ENCODE measurements at places on chromosomes 16 and 17.

- DNase-seq: no peak
These were observed 8.2 kb downstream of the MMP2 start for GRCh38 chr16:55487048-55487803.

DNA sequence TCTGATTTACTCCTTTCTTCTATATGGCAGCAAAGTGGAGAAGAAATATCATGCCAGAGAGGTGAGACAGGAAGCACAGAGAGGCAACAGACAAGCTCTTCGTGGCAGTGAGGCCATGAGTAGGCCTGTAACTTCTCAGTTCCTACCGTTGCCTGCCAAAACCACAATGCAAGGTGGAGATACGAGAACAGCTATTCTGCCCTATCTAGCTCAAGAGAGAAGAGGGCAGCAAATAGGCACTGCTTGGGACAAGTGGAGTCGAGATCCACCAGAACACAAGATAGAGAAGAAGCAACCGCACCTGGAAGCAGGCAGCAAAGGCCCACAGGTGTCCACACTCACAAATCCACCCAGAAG is 24.8 kb downstream of the RANBP10 start:
- DNase-seq: no peak

DNA sequence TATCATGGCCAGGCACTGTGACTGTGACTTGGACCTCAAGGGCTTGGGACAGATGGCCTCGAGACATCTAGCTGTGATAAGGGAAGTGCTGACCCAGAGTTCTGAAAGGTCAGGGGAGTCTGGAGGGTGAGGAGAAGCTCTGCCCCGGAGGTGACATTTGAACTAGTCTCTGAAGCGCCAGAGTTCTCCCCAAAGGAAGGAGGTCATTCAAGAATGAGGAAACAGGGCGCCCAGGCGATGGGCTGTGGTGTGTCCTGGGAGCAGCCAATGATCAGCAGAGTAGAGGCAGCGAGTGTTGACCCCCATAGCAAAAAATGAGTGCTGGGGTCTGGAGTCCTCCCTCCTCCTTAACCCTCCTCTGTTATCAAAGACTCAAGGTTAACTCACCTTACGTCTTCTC is 4.9 kb downstream of the STARD3 start:
- no peak for DNase-seq

GRCh38 chr17:1078831-1079561 is 82.1 kb downstream of the TIMM22 start:
- peak; percentile 39 for DNase-seq

- DNase-seq: no peak
These were observed 84.9 kb downstream of the TMEM114 start for GRCh38 chr16:8505327-8505991.

- DNase-seq: no peak
These were observed 127.3 kb downstream of the NLK start for GRCh38 chr17:28169621-28170349.

DNA sequence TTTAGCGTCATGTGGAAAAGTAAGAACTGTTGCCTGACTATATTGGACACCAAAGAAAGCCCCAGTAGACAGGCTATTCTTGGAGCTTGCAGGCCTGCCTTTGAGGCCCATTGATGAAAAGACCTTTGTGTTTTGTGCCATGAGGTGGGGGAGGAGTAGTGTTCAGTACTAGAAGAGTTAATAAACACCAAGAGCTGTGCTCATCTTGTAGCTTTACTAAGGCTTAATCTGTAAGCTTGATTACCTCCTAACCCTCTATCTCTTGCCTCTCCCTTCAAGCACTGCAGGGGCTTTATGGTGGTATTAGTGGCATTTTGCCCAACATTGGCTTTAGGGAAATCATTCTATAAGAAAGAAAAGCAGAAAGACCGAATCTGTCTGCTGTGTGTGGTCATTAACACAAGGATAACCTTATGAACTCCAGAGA is 220.2 kb upstream of the TBX2 start:
- no peak for DNase-seq

Data from NCI-H510A treated with DMSO at 0.1 percent for 48 hours (cell line).